ENCODE measurements at places on chromosomes 7 and 10.

- no peak for DNase-seq
Measured at GRCh38 chr10:97923057-97923456, 73.4 kb downstream of the GOLGA7B start.

DNA sequence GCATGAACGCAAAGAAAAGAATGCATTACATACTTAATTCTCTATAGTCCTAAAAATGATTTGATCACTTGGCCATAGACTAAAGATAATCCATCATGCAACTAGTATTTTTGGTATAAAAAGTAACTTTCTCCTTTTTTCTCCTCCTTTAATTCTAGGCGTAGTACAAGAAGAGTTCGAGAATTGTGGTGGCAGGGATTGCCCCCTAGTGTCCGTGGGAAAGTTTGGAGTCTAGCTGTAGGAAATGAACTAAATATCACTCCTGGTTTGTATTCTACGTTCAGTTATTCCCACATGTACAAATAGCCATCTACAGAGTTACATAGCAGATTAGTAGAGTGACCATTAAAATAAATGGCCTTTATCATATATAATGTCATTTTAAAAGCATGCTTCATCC lies 45.5 kb upstream of the HELLS start:
- DNase-seq, result no peak

DNA sequence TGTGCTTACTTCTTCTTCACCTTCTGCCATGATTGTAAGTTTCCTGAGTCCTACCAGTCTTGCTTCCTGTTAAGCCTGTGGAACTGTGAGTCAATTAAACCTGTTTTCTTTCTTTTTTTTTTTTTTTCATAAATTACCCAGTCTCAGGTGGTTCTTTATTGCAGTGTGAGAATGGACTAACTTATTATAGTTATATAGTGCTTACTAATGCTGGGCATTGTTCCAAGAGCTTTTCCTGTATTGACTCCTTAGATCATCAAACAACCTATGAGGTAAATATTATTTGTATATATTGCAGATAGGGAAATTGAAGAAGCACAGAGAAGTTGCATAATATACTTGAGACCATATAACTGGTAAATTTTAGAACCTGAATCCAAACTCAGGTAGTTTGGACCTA lies 98.1 kb downstream of the MBL2 start:
- DNase-seq, result no peak

GRCh38 chr7:29564496-29565223 lies 1.0 kb downstream of the PRR15 start:
- no peak for DNase-seq

DNA sequence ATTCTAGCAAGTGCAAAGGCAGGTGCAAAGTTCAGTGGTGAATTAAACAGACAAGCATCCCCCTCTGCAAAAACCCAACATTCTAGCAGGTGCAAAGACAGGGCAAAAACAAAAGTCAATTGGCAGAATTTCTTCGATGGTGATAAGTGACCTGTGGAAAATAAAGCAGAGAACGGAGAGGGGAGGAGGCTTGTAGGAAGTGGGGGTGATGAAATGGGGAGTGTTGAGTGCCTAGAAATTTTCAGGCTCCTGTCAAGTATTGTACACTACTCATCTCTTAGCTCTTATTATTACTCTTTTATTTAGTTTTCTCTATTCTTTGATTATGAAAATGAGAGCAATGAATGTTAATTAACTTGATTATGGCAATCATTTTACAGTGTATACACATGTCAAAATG lies 2.4 kb upstream of the CD36 start:
- DNase-seq, result no peak

- no peak for DNase-seq
Measured at GRCh38 chr7:40477094-40477493, 342.3 kb downstream of the SUGCT start.

DNA sequence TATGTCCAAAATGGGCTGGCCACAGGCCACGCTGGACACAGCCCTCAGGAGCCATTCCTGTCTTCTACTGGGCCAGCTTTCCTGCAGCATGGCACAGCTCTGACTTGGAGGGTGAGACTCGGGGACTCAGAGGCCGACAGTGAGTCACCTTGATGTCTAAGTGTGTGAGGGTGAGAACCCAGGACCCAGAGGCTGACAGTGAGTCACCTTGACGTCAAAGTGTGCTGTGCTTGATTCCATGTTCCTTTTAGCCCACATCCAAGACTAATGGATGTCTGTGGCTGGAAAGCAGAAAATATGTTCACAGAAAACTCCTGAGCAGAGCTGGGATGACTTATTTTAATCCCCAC lies 6.0 kb upstream of the FAM170B start:
- DNase-seq, result no peak

GRCh38 chr7:3943779-3944520 lies 642.9 kb downstream of the SDK1 start:
- DNase-seq, result no peak

DNA sequence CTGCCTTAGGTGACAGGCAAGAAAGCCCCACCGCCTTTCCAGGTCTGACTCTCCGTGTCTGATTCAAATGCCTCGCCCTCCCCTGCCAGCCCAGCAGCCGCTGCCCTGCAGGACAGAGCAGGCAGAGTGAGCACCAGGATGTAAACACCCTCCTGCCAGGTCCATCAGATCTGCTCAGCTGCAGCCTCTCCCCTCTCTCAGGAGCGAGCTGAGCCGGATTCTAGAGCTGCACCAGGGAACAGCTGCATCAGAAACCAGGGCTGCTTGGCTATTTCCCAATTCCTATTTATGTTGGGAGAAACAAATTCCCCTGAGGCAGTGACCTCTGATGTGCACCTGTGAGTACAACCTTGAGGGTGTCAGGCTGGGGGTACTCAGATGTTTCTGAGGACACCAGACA lies 121.5 kb upstream of the ZMIZ1 start:
- DNase-seq, result no peak

DNA sequence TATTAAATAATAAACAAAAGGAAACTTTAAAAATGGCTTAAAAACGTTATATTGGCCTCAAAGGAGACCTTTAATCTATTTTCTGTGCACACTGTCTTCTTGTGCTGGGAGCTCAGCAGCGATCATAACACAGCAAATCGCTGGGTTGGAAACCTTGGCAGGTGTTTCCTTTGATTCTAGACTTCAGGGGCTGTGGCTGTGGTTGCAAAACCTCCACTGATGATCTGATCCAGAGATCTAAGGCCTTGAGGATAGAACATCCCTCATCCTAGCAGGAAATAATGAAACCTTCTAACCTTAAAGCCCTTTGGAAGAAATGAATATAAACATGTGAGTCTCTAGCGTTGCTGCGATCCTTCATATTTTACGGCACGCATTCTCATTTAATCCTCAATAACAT lies 29.8 kb downstream of the CDHR3 start:
- no peak for DNase-seq

GRCh38 chr10:59779756-59780533 lies 26.7 kb upstream of the MRLN start:
- no peak for DNase-seq

- no peak for DNase-seq
Measured at GRCh38 chr7:28245123-28245878, 64.7 kb upstream of the JAZF1 start.

GRCh38 chr10:72515455-72515854 lies 110.4 kb downstream of the MICU1 start:
- no peak for DNase-seq

DNA sequence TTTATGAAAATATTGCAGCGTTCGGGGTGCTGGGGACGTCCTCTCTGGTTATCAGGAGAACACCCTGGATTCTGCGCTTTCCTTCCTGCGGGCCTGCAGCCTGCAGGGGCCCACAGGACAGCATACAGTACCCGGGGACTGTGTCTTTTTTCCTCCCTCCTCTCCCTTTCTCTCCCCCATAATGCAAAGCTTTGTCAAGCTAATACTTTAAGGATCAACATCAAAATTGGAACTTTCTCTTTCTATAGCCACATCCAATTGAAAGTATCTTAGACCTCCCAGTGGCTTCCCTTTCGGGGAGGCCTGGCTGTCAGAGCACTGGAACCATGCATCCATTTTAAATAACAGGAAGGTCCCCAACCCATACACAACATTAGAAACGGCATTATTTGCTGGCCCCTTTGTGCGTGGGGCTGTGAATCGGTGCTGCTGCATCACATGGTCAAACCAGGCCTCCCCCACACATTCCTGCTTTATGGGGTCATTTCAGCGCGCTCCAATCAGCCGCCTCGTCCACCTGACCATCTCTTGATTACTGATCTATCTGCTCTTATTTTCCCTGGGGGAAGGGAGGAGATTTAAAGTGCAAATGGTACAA lies 505.1 kb downstream of the DNAJB6 start:
- no peak for DNase-seq

GRCh38 chr7:147779949-147780348 lies 810.6 kb upstream of the C7orf33 start:
- no peak for DNase-seq

GRCh38 chr7:20107582-20107981 lies 109.6 kb downstream of the MACC1 start:
- DNase-seq, result no peak

GRCh38 chr10:69262292-69262751 lies 16.0 kb upstream of the HK1 start:
- no peak for DNase-seq

- DNase-seq, result no peak
Measured at GRCh38 chr10:24597426-24597825, 126.3 kb downstream of the ARHGAP21 start.

- DNase-seq, result no peak
Measured at GRCh38 chr7:50771120-50772002, 11.3 kb downstream of the GRB10 start.

GRCh38 chr7:155470686-155471638 lies 13.0 kb downstream of the EN2 start:
- DNase-seq, result no peak

- no peak for DNase-seq
Measured at GRCh38 chr10:10156917-10157600, 860.6 kb upstream of the CELF2 start.

DNA sequence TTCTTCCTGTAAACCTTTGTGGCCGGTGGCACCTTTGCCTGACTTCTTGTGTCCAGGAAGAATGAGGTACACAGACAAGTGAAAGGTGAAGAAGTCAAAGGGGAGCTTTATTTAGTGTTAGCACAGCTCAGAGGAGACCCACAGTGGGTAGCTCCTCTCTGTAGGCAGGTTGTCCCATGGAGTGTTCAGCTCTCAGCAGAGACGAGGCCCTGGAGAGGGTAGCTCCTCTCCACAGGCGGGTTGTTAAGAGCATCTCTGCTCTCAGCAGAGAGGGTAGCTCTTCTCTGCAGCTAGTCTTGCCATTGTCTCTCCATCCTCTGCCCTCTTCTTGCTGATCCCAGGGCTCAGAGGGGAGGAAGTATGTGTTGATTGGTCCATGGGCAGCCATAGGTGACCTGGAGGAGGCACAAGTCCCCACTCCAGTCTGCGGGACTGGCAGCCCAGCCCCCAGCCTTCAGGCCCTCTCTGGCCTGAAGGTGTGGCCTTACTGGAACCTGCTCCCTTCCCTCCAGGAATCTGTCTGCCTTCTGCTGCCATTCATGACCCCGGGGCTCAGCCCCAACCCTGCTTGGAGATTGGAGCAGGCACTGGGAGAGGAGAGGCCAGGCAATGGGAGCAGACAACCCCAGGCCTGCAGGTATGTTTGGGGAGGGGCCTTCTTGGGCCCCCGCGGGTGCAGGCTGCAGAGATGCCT lies 24.5 kb downstream of the HHEX start:
- no peak for DNase-seq

DNA sequence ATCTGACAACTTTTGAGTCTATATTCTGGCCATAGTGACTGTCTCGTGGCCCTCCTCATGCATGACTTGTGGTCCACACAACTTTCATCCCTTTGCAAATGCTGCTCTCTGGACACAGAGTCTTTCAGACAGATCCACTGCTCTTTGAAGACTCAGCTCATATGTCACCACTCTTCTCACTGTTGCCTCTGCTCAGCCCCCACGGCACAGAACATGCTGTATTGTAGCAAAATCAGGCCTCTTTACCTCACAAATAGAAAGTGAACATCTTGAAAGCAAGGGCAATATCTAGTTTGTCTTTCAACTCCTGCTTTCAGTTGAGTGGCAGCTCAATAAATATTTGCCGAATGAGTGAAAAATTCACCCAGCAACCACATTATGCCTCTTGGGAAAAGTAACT lies 443.5 kb downstream of the NRG3 start:
- DNase-seq, result no peak

GRCh38 chr10:60733826-60734225 lies 44.5 kb upstream of the CDK1 start:
- no peak for DNase-seq

- peak; percentile 31 for DNase-seq
Measured at GRCh38 chr7:148535217-148535616, 55.3 kb upstream of the C7orf33 start.

- no peak for DNase-seq
Measured at GRCh38 chr7:506391-506831, 13.2 kb downstream of the PDGFA start.

GRCh38 chr7:150942591-150943452 lies 35.3 kb downstream of the KCNH2 start:
- DNase-seq, result no peak

DNA sequence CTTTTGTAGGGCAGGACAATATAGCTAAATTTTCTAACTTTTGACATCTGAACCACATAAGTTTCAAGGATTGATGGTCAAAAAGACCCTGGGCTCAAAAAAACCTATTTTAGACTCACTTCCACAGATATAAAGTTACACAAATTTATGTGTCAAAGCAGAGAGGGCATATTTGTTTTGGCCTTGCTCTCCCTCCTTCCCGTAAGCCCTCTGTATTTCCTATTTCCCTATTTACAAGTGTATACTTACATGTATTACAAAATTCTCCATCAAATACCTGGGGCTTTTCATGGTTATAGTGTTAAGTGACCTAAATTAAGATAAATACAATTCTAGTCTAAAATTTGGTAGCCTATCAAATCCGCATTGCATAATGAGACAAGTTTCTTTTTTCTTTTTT lies 2.6 kb downstream of the KDM7A start:
- DNase-seq, result no peak

DNA sequence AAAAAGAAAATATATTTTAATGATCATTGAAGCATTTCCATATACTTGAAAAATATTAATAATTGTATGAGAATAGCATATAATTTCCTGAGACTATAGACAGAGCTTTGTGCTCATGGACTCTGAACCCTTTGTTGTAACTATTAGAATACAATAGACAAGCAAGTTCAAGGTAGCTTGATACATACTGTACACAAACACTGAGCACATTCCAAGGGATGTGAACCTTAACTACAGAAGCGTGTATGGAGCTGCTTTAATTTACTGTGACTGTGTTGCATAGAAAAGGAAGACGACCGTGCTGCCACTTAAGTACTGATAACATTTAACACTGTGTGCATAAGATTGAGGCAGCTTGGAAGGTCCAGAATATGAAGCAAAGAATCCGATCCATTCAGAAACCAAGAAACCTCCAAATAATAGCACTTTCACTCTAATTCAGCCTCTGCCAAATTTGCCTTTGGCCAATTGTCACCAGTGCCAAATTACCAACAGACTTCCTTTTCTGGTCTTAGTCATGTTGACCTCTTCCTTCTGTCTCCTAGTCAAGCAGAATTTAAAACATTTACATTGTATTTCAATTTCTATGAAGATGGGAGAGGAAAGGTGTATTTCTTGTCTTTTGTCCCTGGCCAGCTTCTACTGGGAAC lies 566.1 kb upstream of the GALNT17 start:
- no peak for DNase-seq
